ENCODE measurements at places on chromosomes 2 and 18. TPM values are rescaled to one million over a fixed set of nuclear protein-coding genes. Genes with fewer than 3 reads are reported as not detected.

FIGN gene
- not detected for total RNA-seq

SLC4A3 gene
- total RNA-seq, result 0.13 TPM

VIT gene
- total RNA-seq, result not detected

ERBB4 gene
- total RNA-seq, result not detected

REG3A gene
- total RNA-seq, result not detected

Data from CD8-positive, alpha-beta memory T cell (primary cell).